ENCODE measurements at places on chromosomes 5 and 9.

- DNase-seq: no peak
Observed at GRCh38 chr5:144390133-144390532, 219.5 kb downstream of the KCTD16 start.

- no peak for DNase-seq
Observed at GRCh38 chr9:133378408-133378962, 2.3 kb downstream of the STKLD1 start.

DNA sequence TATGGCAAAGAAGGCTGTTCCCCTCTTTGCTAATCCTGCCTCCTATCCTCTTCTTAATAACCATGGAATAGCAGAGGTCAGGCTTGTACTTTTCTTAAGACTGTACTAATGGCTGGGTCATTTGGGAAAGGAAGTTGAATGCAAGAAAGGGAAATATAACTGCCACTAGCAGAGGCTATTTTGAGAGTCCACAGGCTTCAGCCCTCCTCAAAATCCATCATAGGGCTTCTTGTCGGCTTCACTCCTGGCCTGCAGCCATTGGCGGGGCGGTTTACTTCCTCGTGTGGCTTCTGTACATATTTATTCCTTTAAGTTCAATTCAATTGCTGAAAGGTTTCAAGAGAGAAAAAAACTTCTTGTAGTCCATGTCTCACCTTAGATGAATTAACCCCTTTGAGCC, 2.8 kb upstream of the PARP8 start:
- no peak for DNase-seq

- no peak for DNase-seq
Observed at GRCh38 chr5:150172145-150172544, 5.6 kb downstream of the CDX1 start.

- DNase-seq: no peak
Observed at GRCh38 chr5:77636641-77637169, 1.8 kb downstream of the OTP start.

DNA sequence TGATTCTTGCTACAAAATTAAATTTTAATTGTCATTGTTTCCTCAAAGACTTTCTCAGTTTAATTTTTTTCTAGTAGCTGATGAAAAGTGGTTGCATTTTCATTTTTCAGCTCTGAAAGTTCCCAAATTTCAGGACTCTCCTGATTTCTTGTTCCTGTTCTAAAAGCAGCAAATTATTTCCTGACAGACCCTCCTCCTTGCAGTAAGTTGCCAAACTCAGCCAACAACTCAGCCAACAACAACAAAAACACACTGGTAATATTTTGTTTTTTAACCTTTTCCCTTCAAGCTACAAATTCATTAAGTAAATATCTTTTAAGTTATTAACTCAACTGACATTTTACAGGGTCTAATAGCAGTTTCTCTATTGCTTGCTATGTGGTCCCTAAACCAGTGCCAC, 487.8 kb upstream of the NUDT12 start:
- DNase-seq: no peak

GRCh38 chr5:68245319-68245718, 29.8 kb downstream of the PIK3R1 start:
- no peak for DNase-seq

- no peak for DNase-seq
Observed at GRCh38 chr5:171157276-171157675, 151.8 kb upstream of the TLX3 start.

- DNase-seq: no peak
Observed at GRCh38 chr5:133930061-133930812, 38.2 kb downstream of the C5orf15 start.

DNA sequence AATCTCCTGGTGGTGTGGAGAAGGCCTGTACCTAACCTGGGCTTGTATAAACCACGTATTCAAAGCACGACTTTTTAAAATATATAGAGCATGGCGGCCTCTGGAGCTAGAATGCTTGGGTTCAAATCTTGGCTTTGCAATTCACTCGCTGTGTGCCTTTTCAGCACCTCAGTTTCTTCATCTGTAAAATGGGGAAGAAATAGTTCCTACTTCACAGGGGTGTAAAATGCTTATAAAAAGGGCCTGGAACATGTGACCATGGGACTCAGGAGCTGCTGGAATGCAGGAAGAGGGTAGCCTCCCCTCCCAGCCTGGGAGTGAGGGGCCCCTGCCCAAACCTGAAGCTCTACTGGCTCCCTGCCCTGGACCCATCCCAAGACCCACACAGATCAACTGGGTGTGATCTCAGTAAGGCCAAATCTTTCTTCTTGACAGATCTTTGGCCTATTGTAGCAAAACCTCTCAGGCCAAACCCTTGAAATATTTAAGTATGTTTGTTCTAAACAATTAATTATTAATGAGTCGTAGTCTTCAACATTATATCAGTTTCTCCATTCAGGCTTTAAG, 269.0 kb downstream of the ZSWIM6 start:
- no peak for DNase-seq

DNA sequence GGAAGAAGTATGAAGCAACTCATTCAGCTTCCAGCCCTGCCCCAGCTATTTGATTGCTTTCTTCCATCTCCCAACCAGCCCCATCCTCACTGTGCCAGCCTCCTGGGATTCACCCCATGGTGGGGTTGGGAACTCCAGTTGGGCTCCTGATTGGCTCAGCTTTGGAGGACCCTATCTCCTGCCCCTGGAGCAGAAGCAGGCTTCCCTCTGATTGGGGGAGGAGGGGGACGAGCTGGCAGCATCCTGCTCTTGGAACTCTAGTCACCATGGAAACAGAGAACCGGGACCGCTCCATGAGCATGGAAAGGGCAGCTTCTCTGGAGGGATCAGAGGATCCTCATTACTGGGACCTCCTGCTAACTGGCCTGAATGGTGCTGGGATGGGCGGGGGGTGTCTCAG, 2.6 kb downstream of the SLC6A7 start:
- DNase-seq: no peak

- DNase-seq: no peak
Observed at GRCh38 chr9:126677188-126678084, 63.7 kb downstream of the LMX1B start.

GRCh38 chr5:147629196-147629595, 119.3 kb upstream of the DPYSL3 start:
- no peak for DNase-seq

DNA sequence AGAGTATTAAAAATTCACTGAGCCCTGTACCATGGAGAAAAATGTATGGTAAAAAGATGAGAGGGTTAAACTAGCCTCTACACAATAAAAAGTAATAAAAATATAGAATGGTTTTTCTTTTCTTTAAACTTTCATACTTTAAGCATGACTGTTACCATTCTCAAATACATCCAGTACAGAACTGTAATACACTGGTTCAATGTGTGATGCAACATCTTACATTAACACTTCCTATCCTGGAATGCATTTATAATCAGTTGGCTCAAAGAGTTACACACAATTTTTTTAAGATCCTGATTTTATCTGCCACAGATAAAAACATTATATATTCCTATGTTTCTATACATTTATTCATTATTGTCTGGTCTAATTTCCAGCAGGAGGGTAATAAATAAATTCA, 4.7 kb downstream of the GNAQ start:
- no peak for DNase-seq

DNA sequence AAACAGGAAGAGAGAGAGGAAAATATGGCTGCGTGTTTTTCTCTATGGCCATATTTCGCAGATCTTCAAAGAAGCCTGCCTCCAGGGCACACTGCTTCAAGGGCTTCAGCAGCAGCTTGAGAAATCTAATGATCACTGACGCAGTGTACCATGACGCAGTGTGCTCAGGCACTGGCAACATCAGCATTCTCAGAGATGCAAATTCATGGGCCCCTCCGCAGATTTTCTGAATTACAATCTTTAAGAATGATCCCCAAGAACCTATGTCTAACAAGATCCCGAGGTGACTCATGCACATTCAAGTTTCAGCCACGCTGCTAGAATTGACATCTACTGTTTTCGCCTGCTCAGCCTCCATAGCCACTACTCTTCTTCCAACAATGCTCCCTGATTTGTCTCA, 143.9 kb upstream of the ZNF366 start:
- no peak for DNase-seq

GRCh38 chr5:32043105-32043504, 131.0 kb downstream of the GOLPH3 start:
- no peak for DNase-seq

DNA sequence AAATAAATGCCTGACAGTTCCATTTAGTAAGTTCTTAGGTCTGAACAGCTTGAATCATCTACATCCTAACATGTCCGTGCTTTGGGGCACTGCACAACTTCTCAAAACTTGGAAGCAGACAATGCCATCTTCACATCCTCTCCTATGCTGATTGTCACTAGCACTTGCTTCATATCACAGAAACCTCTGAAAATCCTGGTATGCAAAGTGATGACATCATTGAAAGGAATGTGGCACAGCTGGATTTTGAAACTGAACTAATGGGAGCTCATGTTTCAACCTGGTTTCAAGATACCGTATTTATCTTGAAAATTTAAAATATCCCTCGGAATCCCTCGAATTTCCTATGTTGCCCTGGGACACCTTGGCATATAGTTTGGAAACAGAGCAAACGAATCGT, 490.2 kb upstream of the DAP start:
- DNase-seq: no peak

GRCh38 chr9:27801545-27801944, 228.3 kb upstream of the C9orf72 start:
- no peak for DNase-seq

DNA sequence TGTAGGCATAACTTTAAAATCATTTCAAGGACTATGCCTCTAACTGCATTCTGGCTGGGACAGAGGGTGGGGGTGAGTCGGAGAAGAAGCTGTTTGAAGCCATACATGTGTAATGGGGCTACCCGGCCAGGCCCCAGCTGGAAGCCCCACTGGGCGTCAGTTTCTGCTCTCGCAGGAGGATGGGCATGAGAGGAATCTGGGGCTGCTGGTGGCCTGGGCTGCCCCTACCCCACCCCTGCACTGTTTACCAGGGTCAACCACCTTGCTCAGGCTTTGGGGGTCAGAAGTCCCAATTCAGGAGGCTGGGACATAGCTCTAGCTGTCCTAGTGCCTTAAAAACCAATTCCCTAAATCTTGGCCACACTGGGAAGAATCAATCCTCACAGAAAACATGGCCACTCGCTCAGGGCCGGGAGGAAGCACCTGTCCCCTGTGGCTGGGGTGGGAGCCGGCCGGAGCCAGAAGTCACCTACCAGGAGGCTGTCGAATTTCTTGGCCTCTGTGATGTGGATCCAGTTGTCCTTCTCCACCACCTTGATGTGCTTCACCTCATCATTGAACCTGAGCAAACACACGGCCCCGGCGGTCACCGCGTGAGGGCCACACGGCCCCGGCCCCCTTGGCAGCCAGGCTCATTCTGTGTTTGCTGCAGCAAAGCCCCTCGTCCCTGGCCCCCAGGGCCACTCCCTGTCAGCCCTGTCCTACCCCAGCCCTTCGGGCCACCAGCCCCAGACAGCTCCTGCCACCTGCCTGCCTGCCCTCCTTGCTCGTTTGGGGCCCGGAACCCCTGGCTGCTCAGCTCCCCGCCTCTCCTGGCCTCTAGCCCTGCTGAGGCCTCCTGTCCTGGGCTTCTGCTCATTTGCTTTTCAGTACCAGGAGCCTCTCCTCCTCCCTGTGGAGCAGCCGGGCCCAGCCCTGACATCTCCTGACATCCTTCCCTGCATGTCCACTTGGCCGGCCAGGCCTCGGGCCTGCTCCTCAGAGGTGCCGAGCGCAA, 33.6 kb upstream of the SARDH start:
- DNase-seq: no peak

- DNase-seq: no peak
Observed at GRCh38 chr9:109203761-109204360, 36.8 kb upstream of the FRRS1L start.

Measured in hypothalamus (tissue), 51 donors.